Pons (tissue), 1 donor: ENCODE measurements at places on chromosomes 7 and 10.

DNA sequence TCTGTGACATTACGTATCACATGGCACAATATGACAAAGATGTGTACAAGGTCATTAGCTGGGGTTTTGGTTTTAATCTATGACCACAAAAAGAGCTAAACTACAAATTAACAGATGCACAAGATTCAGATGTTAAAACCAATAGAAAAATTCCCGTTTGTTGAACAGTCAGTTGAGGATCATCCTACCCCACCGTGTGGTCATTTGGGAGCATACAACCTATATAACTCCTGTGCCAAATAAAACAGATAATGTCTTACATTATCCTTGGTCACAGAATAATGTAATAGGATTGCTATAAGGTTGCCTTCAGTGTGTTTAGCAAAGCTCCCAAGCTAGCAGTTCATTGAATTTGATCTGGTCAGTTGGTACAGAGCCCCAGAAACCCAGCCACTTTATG lies 28.2 kb downstream of the ASNS start:
- DNase-seq = no peak

- DNase-seq = no peak
Measured at GRCh38 chr10:12466704-12467305, 117.5 kb downstream of the CAMK1D start.

- no peak for DNase-seq
Measured at GRCh38 chr7:70645279-70645678, 486.7 kb upstream of the GALNT17 start.

- no peak for DNase-seq
Measured at GRCh38 chr10:123241391-123242141, 87.4 kb downstream of the BUB3 start.

DNA sequence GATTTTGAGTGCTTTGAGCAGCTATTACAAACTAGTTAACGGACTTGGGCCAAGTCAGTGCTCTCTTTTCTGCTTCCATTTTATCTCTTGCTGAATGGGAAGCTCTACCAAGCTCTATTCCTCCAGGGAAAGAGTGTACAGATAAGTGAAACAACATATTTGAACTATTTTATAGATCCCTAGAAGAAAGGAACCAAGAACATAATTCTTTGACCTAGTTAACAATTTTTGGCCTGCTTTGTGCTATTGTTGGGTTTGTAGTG lies 244.8 kb downstream of the PRKG1 start:
- DNase-seq = no peak

GRCh38 chr10:96222908-96223307 lies 48.5 kb downstream of the BLNK start:
- no peak for DNase-seq

GRCh38 chr10:84715911-84716310 lies 387.5 kb downstream of the CCSER2 start:
- DNase-seq = peak; percentile 6

DNA sequence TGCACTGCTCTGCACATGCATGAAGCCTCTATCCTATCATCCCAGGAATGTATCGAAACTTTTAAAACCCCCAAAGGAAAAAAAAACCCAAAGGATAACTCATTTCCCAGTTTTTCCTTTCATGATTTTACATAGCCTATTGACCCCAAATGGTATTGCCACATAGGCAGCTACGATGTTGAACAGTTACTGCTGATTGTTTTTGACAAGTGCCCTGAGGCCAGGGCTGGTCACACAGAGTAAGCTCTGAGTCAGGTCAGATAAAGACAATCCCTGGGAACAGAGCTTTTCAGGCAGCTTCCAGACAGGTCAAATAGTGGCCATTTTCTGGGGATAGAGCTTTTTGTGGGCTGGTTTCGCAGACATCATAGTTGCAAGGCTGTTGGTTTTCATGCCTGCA lies 52.1 kb downstream of the MYL10 start:
- DNase-seq = no peak

- DNase-seq = no peak
Measured at GRCh38 chr10:78332657-78333056, 299.0 kb downstream of the RPS24 start.

- DNase-seq = no peak
Measured at GRCh38 chr7:972110-972509, 3.2 kb downstream of the COX19 start.

GRCh38 chr7:1368184-1368681 lies 91.0 kb downstream of the MICALL2 start:
- no peak for DNase-seq

DNA sequence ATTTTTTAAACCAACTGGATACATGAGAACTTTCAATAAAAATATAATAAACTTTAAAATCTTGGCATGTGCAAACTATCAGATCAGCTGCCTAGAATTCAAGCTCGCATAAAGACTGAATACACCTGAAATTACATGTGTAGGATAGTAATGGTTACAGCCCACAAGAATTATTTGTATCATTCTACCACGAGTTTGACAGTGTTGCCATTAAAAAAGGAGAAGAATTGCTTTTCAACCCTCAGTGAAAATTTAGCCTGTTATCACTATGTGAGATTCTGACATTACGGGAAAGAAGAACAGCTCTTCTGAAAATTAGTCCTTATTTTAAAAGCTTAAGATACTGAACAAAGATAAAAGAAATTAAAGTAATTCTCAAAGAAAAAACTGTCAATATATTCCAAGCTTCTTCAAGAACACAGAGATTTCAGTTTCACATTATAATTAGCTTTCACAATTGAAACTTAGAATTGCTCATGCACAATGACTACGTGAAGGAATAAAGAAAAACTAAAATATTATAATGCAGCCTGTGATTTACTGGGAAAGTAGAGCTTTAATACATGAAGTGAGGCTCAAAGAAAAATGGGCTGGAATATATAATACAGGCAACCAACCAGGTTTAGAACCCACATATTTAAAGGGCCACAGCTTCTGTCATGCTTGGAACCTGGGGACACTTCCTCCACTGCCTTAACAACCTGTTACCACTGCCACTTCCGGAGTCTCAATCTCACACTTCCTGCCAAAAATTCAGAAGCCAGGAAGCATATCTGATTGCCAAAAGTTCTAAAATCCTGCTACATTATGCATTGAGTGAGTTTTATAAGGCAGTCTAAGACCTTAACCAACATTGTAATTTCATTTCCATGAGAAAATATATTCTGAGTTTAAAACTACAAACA lies 23.2 kb downstream of the TPK1 start:
- no peak for DNase-seq

DNA sequence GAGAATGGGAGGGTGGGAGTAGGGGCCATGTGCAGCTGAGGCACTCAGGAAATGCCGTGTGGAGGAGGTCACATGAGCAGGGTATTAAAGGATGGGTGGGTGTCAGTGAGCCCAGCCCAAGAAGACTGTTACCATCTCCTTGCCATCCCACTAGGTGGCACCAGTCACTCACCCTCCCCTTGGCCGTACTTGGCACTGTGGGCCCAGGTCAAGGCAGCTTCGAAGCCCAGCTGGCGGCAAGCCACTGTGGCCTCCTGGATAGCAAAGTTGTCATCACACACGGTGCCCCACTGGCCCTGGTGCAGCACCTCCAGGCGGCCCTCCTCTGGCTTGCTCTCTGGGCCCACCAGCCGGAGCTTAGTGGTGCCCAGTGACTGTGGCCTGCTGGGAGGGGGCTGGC lies 5.4 kb downstream of the LOXL4 start:
- no peak for DNase-seq

- no peak for DNase-seq
Measured at GRCh38 chr10:81843042-81843441, 32.0 kb upstream of the NRG3 start.

- no peak for DNase-seq
Measured at GRCh38 chr10:630581-631073, 58.8 kb downstream of the DIP2C start.

GRCh38 chr10:10513898-10514297 lies 503.8 kb upstream of the CELF2 start:
- DNase-seq = no peak

DNA sequence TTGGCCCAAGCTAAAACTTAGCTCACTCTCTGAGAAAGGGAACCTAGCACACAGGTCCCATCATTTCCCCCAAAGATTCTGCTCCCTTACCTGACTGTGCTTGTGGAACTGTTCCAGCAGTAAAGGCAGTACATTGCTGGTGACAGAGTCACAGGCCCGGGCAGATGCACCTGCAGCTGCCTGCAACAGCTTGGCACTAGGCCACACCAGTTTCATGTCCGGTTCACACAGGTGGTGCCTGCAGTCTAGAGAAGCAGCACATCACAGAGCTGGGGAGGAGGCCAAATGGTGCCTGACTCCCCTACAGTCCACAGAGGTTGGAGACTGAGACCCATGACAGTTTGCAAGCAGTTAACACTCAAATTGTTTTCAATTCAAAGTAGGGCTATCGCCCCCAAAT lies 22.2 kb downstream of the ZDHHC16 start:
- no peak for DNase-seq

- peak; percentile 69 for DNase-seq
Measured at GRCh38 chr7:128003167-128003566, 28.1 kb downstream of the LRRC4 start.
